NCI-H187 (cell line): ENCODE measurements at places on chromosomes 5 and 9.

- DNase-seq: no peak
These were observed 15.8 kb downstream of the NEK6 start for GRCh38 chr9:124273427-124274160.

DNA sequence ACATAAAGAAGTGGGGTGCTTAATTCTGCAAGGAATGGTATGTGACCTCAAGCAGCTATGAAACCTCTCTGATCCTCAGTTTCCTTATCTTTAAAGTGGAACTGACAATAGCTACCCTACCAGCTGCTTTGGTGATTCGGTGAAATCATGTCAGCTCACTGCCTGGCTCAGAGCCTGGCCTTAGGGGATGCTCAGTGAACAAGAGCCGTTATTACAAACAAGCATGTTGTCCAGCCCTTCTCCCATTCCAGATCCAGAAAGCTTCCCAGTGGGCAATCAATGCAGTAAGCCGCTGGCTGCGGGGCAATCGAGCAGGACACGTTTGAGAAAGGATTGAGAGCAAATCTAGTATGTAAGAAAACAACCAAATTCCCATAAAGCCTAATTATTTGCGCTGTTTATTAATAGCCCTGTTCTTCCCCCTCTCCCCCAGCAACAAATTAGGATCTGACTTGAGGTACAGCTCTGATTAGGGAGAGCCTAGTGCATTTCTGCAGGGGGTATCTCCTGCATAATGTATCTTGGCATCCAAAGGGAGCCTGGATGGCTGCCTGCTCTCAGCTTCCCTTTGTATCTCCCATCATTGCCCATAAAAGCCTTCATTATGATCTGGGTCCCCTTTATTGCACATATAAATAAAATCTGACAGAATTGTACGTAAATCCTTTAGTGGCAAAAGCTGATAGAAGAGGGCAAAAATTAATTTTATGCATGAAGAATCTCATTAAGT lies 371.4 kb downstream of the TMEM232 start:
- no peak for DNase-seq

DNA sequence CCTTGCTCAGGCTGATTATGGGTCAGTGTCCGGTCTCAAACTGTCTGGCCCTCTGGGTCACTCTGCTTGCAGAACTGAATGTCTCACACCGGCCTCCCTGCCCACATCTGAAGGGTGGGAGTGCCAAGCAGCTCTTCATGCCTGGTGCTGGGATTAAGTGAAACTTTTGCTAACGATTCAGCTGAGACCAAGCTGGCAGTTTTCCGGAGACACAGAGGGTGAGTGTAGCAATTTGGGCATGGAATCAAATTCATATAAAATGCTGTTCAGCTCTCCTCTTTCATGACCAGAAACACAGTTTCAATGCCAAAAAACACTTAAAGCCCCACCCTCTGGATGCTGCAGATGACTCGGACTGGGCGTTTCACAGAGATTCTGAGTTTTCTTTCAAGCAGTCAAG lies 207.5 kb downstream of the NXNL2 start:
- DNase-seq: no peak

GRCh38 chr9:35967042-35967441 lies 9.1 kb upstream of the OR2S2 start:
- no peak for DNase-seq

DNA sequence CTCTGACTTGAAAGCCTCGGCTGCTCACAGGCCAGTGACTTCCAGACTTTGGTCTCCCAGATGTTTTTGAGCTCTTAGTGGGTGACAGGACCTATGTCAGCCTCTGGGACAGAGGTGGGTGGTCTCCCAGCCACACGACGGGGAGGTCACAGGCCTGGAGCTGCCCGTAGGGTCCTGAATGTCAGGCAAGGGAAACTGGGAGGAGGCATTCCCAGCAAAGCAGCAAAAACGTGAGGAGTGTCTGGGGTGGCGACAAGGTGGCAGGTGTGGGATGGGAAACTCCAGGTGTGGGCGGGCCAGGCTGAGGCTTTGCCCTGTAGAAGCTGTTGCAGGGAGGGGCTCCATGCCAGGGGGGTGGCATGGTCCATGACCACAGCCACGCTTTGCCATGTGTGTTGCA lies 110.5 kb downstream of the CACNA1B start:
- DNase-seq: no peak

DNA sequence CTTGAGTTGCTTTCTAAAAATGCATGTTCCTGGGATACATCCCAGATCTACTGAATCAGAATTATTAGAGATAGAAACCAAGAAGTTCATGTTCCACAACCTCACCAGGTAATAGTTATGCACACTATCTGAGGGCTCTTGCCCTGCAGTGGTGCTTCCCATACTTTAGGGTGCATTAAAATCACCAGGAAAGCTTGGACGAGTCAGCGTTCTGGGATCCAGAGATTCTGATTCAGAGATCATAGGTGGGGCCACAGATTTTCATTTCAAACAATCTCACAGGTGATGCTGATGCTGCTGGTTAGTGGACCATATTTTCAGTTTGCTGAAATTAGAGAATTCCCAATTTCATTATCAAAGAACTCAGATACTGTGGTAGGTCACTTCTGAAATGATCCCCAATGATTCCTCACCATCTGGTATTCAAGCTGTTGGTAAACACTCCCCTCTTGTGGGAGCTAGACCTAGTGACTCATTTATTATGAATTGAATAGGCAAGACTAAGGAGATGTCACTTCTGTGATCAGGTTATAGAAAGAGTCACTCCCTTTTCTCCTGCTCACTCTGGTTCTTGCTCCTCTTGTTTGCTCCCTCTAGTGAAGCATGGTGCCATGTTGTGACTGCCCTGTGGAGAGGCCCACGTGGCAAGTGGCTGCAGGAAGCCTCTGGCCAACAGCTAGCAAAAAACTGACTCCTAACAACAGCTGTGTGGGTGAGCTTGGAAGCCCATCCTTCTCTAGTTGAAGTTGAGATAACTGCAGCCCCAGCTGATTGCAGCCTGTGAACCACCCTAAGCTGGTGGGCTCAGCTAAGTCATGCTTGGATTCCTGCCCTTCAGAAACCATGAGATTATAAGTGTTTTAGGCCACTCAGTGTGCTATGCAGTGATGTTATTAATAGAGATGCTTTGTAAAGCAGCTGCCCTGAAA lies 59.8 kb downstream of the SH3TC2 start:
- DNase-seq: no peak

DNA sequence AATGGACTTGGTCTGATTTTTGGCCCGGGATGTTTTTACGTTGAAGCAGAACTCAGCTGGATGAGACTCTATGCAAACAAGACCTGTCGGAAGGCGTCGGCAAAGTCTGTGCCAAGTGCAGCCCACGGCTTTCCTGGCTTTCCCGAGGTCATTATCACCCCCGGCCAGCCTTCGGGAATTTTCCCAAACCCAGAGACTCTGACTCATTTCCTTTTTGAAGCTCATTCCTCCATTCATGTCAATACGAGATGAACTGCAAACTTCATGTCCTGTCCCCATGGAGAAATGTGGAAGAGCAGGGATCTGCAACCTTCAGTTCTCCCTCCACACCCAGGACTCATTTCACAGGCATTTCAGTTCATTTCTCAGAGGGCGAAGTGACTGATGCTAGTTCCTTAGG lies 95.3 kb downstream of the IRX2 start:
- DNase-seq: no peak

DNA sequence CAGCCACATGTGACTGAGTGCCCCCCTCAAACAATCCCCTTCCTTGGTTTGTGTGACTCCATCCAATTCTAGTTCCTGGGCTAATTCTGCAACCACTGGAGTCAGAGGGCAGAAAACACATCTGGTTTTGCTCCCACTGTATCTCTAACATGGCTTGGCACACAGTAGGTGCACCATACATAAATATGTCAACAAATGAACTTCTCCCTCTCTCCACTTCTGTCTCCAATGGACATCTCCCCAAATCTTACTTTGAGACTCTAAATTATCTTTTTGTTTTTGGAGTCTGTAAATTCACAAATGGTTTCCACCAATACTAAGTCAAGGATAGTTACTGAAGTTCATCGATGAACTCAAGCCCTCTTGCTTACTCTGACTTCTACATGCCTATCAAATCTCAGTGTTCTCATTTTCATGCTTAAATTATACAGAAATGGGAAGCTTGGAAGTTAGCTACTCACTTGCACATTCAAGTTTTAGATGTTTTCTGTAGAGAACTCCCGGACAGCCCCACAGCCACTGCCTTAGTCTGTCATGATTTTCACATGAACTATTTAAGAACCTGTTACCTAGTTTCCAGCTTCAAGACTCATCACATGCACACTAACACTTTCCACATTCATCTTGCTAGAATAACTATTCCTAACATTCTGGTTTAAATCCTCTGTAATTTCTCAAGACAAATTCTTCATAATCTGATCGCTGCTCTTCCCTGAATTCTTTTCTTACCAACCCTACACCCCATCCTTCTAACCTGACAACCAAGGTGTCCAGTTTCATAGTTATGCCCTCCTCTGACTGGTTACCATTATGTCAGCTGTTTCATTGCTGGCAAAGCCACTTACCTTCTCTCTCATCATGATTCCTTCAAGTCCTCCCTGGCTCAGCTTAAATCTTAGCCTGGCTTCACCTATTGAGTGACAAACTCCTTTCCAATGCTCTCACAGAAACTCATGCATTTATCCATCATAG lies 6.0 kb downstream of the RPL37 start:
- no peak for DNase-seq
